ENCODE measurements at places on chromosomes 5 and 9.

- no peak for DNase-seq
Observed at GRCh38 chr5:90628492-90628891, 69.9 kb downstream of the ADGRV1 start.

DNA sequence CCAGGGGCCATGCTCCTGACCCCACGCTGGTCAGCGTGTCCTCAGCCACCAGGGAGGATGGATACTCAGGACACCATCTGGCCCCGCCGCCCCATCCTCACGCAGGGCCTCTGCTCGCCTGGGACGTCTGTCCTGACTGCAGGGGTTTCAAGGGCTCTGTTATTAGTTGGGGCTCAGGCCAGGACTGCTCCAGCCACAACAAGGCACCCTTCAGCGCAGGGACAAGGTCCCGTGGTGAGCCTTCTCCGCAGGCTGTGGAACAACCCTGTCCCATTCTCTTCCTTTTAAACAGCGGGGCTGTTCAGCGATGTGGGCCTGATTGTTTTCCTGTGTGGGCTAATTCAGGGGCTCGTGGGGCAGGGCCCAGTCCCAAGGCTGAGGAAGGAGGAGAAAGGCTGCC lies 61.6 kb downstream of the SEMA4D start:
- no peak for DNase-seq

- no peak for DNase-seq
Observed at GRCh38 chr5:174725261-174725990, 1.0 kb downstream of the MSX2 start.

DNA sequence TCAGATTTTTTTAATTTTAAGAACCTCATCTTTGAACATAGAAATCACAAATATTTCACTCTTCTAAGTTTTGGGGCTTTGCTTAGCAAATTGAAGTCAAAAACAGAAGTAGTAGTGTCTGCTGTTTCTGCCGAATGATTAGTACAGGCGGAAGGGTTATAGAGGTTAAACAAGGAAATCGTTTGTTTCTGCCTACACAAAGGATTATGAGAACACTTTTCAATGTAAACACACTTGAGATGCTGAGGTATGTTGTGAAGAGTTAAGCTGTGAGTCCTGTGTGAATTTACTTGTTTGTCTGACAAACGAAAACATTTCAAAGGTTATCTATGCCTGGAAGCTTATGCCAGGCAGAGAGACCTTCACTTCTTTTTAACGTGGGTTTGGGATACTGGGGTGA lies 224.8 kb downstream of the CETN3 start:
- no peak for DNase-seq

- DNase-seq: no peak
Observed at GRCh38 chr5:127878174-127878750, 175.1 kb downstream of the CCDC192 start.

GRCh38 chr5:67187006-67187715 lies 9.4 kb downstream of the CD180 start:
- DNase-seq: no peak

GRCh38 chr9:567747-568305 lies 273.7 kb upstream of the DMRT1 start:
- no peak for DNase-seq

GRCh38 chr9:4226331-4227250 lies 73.3 kb downstream of the GLIS3 start:
- no peak for DNase-seq

GRCh38 chr5:68543212-68543611 lies 327.7 kb downstream of the PIK3R1 start:
- no peak for DNase-seq

GRCh38 chr5:171957591-171958251 lies 48.7 kb downstream of the FBXW11 start:
- no peak for DNase-seq
